CD4-positive, alpha-beta T cell (primary cell): ENCODE measurements at places on chromosomes 16 and 17.
A peak's percentile ranks its signal among the peaks of the same experiment; 100 is the strongest.

GRCh38 chr17:9479964-9480363 lies 95.7 kb downstream of the STX8 start:
- H3K27ac ChIP-seq, result no peak overlapping the region
- no peak for DNase-seq
- no peaks in the 10 kb centered on the region for H3K4me1 ChIP-seq
- H3K36me3 ChIP-seq, result peaks cover 13% of the 10 kb centered on the region
- no peak overlapping the region for H3K4me3 ChIP-seq
- no peaks in the 10 kb centered on the region for H3K27me3 ChIP-seq

GRCh38 chr17:8125947-8126490 lies 2.1 kb upstream of the HES7 start:
- H3K27me3 ChIP-seq, result peaks cover 23% of the 10 kb centered on the region
- no peak for DNase-seq
- H3K27ac ChIP-seq, result no peak overlapping the region
- H3K4me1 ChIP-seq, result peaks cover 59% of the 10 kb centered on the region

DNA sequence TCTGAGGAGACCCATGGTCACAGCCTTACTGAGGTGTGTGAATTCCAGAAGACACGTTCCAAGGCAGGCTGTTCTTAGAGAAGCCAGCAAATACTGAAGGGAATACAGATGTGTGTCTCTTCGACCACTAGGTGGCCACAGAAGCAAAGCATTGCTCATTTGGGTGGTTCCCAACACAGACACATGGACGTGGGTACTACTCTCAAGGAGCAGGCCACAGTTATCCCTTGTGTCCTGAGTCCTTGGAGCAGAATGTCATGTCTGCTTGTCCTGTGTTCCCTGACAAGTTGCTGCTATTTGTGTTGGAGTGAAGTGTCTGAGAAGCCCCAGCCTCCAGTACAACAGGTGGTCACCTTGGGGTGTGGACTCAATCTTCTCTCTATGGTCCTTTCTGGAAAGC lies 30.3 kb downstream of the HMOX2 start:
- peak; percentile 47 for DNase-seq
- H3K36me3 ChIP-seq, result peaks cover 56% of the 10 kb centered on the region
- peaks cover 72% of the 10 kb centered on the region for H3K4me1 ChIP-seq

GRCh38 chr17:7794075-7794663 lies 39.8 kb upstream of the KDM6B start:
- no peak overlapping the region for H3K27ac ChIP-seq
- DNase-seq, result no peak
- H3K4me3 ChIP-seq, result no peak overlapping the region
- H3K36me3 ChIP-seq, result no peaks in the 10 kb centered on the region
- H3K27me3 ChIP-seq, result no peaks in the 10 kb centered on the region

DNA sequence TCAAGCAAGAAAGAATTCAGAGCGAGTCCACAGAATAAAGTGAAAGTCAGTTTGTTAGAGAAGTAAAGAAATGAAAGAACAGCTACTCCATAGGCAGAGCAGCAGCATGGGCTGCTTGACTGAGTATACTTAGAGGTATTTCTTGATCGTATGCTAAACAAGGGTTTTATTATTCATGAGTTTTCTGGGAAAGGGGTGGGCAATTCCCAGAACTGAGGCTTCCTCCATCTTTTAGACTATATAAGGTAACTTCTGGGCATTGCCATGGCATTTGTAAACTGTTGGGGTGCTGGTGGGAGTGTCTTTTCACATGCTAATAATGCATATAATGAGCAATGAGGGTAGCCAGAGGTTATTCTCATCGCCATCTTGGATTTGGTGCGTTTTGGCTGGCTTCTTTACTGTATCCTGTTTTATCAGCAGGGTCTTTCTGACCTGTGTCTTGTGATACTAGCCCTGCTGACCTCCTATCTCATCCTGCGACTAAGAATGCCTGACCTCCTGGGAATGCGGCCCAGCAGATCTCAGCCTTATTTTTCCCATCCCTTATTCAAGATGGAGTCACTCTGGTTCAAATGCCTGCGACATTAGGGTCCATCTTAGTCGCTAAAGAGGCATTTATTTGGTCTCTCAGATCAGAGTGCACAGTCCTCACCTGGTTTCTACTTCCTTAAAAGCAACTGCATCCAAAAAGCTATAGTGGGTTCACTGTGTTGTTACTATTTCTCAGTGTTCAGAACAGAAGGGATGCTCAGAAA lies 100.6 kb upstream of the CACNG5 start:
- H3K27me3 ChIP-seq, result no peaks in the 10 kb centered on the region
- no peak overlapping the region for H3K4me3 ChIP-seq
- no peaks in the 10 kb centered on the region for H3K4me1 ChIP-seq
- peaks cover 56% of the 10 kb centered on the region for H3K36me3 ChIP-seq
- no peak for DNase-seq
